ENCODE measurements at places on chromosomes 7 and 10.

GRCh38 chr7:158779061-158780000 is 50.0 kb downstream of the ESYT2 start:
- DNase-seq: no peak

DNA sequence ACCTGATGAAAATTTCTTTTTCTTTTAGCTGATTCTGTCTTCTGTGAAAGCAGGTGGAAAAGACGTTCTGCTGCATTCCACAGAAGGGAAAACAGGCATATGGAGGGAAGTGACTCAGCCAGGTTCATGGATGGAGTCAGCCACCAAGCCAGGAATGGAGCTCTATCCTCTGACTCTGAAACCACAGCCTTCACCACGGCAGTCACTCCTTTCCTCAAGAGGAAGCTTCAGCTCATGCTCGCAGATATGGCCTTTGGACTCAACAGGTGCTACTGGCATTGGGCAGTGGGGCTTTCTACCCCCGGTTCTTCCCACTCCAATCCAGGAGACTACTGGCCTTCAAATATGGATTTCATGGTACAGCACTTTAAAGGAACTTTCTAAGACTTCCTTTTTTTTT is 11.5 kb upstream of the PLAU start:
- DNase-seq: no peak

DNA sequence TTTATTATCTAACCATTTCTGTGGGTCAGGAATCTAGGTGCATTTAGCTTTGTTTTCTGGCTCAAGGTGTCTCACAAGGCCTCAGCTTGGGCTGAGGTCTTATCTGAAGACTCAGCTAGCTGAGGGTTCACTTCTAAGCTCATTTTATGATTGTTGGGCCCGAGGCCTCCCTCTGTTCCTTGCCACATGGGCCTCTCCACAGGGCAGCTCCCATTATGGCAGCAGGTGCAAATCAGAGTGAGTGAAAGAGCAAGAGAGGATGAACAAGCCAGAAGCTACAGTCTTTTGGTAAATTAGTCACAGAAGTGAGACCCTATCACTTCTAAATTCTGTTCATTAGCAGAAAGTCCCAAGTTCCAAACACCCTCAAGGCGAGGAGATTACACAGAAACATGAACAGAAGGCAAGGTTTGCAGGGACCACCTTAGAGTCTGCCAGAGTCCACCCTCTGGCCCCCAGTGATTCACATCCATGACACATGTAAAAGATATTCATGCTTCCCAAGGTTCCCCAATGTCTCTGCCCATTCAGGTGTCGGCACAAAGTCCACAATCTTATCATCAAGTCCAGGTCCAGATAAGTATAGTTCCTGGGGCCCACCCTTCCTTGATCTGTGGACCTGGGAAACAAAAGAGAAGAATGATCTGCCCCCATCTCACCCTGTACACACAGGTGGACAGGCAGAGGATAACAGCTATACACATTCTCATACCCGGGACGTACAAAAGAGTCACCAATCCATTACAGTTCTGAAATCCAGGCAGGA is 23.7 kb downstream of the FIGNL1 start:
- no peak for DNase-seq

- DNase-seq: no peak
These were observed 8.8 kb upstream of the SH2D4B start for GRCh38 chr10:80528901-80529300.

- no peak for DNase-seq
These were observed 41.1 kb upstream of the TMEM229A start for GRCh38 chr7:124074007-124074406.

DNA sequence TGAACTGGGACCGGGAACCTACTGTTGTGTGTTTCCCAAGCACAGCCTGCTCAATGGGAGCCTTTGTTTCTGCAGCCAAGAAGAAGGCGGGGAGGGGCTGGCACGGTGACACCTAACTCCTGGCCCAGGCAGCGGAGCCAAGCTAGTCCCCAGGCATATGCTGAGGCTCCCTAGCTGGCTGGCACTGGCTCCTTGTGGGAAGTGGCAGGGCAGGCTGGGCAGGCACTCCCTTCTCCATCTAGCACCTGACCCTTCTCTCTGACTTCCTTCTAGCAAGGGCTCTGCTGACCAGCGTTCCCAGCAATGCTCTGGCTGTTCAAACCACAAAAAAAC is 325.0 kb downstream of the PLXNA4 start:
- DNase-seq: no peak

- no peak for DNase-seq
These were observed 447.6 kb upstream of the ZMIZ1 start for GRCh38 chr10:78620985-78621799.

DNA sequence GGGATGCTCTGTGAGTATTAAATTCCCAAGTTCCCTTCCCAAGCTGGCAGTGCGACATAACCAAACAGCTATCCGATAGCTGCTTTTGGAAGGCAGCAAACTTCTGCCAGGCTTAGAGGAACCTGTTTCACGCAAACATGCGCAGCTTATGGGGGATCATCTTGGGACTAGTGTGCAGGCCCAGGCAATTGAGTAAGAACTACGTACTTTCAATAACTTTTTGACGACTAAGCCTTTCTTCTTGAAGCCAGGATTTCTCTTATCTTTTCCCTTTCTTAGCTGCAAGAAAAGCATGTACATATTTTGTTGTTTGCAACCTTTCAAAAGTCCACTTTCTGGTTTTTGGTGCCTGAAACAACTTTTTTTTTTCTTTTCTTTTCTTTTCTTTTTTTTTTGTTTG is 28.7 kb upstream of the SEPHS1 start:
- DNase-seq: no peak

- peak; percentile 74 for DNase-seq
These were observed 29.8 kb downstream of the MTURN start for GRCh38 chr7:30164567-30164966.

DNA sequence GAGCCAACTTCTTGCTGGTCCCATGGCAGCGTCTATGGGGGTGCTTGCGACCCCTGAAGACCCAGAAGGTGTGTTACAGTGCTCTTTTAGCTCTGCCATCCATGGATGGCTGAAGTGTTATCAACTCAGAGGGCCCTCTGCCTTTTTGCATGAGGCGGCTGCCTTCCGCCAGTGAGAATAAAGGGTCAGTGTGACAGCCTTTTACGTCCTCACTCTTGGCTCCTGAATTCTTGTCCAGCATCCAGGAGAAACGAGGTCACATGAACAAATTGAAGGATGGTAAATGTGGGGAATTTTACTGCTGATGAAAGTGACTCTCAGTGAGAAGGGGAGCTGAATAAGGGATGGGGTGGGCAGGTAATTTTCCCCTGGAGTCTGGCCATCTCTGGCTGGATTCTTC is 24.1 kb downstream of the SSMEM1 start:
- no peak for DNase-seq

DNA sequence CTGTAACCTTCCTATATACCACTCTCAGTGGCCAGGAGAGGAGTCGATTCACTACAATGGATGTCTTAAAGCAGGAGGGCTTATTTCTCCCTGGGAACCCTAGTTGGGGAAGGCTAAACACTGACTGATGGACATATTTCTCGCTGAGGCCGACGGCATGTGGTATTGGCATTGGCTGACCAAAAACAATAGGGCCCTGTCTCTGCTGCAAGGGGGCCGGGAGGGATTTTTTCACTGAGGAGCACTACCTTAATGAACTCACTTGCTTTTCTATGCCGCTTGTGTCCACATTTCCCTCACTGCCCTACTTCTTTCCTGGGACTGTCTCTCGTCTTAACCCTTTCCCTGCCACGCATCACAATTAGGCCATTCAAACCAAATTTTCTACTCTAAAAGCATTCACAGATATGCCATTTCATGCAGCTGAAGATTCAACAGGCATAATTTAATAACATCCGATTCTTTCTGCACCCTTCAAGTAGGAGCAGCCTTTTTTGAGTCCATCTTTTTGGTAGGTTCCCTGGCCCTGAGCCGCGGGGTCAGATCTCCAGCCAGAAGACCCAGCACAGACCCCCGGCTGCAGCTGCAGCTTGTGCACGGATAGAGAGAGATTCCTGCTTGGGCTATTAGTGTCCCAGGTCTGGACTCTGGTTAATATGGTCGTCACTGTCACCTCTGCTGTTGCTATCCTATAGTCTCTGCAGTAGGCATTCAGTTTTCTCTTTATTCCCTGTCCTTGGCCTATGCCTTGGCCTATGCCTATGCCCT is 118.7 kb downstream of the HIPK2 start:
- no peak for DNase-seq

- no peak for DNase-seq
These were observed 217.4 kb downstream of the GRM8 start for GRCh38 chr7:127035203-127035849.

- no peak for DNase-seq
These were observed 594.6 kb downstream of the NXPH1 start for GRCh38 chr7:9028012-9028411.

- DNase-seq: no peak
These were observed 112.1 kb upstream of the CDK1 start for GRCh38 chr10:60666221-60666620.

GRCh38 chr7:77631820-77632219 is 64.4 kb upstream of the RSBN1L start:
- no peak for DNase-seq

GRCh38 chr10:126227762-126228134 is 160.5 kb downstream of the ADAM12 start:
- DNase-seq: no peak

GRCh38 chr10:26622891-26623290 is 74.6 kb upstream of the PDSS1 start:
- DNase-seq: no peak

DNA sequence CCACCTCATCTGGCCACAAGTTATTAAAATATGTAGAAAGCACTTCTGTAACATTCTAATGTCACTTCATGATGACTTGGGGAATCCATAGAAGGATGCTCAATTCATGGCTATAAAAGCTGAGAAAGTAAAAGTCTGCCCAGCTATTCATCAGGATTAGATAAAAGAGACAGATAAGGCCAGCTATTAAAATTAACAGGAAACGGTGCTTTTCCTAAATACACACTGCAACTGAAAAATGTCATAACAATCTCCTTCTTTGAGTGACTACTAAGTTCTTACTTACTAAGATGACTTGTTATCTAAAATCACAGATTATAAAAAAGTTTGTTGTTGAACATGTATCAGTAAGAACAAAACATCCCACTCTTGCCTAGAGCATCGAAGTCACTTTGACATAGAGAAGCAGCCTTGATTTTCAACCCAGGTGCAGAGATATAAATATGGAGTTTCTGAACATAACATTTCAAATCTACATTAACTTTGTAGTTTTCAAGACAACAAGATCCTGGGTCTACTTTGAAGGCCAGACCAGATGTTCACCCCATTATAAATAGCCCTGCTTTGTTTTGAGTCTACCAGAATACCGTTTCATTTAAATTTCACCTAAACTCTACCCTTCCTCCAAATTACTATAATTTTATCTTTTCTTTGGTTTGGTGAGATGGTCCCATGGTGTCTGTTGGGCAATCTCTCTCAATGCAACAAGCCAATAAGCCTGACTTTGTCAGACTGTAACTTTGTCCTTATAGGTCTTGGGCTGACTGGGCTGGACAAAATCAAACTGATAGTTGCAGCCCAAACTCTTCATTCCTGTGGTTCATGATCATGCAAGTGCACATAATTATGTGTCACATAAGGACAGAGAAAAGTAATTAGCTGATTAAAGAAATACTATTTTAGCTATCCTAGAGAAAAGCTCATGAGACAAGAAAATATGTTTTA is 24.0 kb downstream of the HYCC1 start:
- DNase-seq: no peak

DNA sequence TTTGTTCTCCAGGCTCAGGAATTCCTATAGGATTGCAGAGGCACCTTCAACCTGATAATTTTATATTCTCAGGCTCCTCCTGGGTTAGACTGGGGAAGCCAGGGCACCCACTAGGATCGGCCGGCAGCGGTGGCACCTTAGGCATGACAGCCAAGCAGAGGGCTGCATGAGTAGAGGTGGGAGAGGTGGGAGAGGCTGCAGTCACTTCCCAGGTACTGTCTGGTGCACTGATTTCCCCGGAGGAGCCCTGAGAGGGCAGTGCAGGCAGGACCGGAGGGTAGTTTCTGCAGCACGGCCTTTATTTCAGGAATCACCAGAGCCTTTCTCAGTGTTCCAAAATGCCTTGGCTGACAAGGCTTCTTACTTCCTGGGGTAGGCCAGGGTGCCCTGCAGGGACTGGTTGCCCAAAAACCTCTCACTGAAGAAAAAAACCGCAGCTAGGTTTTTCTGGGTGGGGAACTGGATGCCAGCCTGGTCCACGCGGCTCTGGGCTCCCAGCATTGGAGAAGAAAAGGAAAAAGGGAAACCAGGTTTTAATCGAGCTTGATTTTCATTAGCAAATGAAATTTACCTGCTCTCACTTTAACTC is 3.6 kb upstream of the HOXA13 start:
- DNase-seq: no peak

DNA sequence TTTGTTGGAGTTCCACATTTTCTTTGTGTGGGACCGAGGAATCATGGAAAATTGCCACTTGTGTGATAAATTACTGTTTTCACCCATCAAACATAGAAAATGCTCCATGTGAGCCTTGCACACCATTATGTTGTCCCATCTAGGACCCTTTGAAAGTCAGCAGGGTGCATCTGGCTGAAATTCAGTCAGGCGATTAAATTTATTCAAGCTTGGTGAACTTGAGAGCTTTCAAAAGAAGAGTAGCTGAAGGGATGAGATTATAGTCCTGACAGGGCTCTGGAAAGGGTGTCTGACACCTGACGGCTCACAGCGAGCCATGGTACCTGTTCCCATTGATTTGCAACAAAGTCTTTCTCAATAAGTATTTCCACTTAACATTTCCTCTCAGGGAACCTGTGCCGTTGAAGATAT is 399.7 kb upstream of the ETV1 start:
- no peak for DNase-seq

- DNase-seq: no peak
These were observed 100.3 kb downstream of the PLPP4 start for GRCh38 chr10:120557311-120557710.

- no peak for DNase-seq
These were observed 11.5 kb downstream of the PTF1A start for GRCh38 chr10:23203369-23204325.

DNA sequence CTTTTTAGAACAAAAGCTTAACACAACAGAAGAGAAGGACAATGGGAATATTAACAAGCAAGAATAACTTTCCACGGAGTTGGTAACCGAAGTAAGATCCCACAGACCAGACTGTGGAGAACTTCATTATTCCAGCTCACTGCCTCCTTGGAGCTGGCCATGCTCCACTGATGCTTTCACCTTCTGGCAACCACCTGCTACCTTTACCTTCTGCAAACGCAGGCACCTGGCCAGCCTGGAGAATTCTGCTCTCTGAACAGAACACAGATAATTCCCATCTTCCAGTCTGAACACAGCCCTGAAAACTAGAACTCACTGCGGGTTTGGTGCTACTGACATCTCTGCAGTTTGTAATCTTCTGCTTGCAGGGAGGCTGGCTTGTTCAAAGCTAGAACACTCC is 66.5 kb downstream of the JAZF1 start:
- no peak for DNase-seq

Measured in HAP-1 (cell line).